Activated T-helper 1 cell treated with Interleukin-2 at 50 U/mL for 16 hours (primary cell): ENCODE measurements at places on chromosomes 6 and 20.

DNA sequence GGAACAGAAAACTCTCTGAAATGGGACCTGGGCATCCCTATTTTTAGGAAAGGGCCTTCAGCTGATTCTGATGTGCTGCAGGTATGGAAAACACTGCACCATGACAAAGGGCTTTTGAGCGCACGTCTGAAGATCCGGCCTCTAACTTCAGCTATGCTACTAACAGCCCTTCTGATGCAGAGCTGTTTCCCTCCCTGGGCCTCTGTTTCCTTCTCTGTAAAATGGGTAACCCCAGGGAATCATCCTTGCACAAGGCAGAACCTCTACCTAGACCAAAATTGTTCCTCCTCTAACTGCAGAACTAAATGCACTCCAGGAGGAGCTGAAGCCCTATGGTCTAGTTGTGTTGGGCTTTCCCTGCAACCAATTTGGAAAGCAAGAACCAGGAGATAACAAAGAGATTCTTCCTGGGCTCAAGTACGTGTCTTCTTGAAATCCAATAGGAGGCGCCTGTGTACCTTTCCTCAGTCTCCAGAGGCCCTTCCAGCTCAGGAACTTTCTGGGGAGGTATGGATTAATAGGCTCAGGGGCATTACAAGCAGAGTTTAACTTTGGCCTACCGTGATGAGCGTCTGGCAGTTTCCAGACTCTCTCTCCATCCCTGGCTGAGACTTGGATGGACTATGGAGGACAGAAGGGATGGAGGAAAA lies 5.9 kb downstream of the GPX5 start:
- DNase-seq = no peak

GRCh38 chr6:5034736-5035135 lies 30.9 kb upstream of the RPP40 start:
- DNase-seq = no peak

- no peak for DNase-seq
These were observed 35.1 kb downstream of the DSE start for GRCh38 chr6:116405652-116406356.

DNA sequence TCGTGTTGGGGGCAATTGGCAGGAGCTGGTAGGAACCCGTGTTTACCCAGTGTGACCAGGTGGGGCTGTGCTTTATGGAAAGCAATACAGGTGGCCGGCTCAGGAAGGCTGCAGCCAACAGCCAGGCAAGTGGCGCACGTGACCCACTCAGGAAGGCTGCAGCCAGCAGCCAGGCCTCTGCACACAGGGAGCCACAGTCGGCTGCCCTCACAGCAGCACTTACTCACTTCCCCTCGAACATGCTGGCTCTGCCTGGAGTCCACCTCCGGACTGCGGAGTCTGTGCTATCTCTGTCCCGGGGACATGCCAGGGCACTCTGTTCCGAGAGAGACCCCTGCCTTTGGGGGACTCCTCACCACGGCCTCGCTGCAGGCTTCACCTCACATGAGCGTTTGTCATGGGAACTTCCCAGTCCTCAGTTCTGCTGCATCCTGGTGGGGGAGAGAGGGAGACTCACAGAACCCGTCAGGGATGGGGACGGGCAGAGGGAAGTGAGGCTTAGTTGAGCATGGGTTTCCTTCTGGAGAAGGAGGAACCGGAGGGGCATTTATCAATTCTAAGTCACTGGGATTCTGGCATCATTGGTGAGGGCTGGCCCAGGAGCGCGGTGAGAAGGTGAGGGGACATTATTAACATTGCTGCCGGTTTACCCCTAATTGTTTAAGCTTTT lies 76.8 kb downstream of the TTLL2 start:
- no peak for DNase-seq
